ENCODE measurements at places on chromosomes 5 and 9.

DNA sequence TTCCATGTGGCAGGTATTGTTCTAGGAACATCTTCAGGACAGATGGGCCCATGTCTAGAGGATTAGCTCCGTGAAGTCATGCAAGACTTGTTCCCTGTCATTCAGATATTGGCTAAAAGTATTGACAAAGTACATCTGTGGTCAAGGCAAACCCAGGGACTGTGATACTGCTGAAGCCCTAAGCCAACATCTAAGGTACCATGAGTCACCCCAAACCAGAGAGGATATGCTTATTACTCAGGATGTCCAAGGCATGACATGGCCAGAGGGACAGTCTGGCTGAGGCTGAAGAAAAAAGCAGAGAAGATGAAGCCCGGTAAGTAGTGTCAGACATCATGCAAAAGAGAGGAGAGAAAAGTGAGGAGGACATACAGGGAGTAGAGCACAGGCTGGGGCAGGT, 31.0 kb downstream of the HMHB1 start:
- DNase-seq: no peak

- no peak for DNase-seq
These were observed 141.2 kb upstream of the TBC1D2 start for GRCh38 chr9:98396656-98397055.

- no peak for DNase-seq
These were observed 29.3 kb downstream of the CYFIP2 start for GRCh38 chr5:157295247-157295646.

DNA sequence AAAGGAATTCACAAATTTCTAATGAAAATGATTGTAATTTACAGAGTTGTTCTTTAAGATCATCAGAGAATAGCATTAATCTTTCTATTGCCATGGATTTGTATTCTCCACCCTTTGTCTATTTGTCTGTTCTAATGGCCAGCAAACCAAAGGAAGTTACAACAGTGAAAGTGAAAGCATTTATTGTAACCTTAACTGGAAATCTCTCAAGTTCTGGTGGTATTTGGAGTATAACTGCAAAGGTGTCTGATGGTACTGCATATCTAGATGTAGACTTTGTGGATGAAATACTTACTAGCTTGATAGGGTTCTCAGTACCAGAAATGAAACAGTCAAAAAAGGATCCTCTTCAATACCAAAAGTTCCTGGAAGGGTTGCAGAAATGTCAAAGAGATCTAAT, 21.7 kb downstream of the RMI1 start:
- DNase-seq: no peak

DNA sequence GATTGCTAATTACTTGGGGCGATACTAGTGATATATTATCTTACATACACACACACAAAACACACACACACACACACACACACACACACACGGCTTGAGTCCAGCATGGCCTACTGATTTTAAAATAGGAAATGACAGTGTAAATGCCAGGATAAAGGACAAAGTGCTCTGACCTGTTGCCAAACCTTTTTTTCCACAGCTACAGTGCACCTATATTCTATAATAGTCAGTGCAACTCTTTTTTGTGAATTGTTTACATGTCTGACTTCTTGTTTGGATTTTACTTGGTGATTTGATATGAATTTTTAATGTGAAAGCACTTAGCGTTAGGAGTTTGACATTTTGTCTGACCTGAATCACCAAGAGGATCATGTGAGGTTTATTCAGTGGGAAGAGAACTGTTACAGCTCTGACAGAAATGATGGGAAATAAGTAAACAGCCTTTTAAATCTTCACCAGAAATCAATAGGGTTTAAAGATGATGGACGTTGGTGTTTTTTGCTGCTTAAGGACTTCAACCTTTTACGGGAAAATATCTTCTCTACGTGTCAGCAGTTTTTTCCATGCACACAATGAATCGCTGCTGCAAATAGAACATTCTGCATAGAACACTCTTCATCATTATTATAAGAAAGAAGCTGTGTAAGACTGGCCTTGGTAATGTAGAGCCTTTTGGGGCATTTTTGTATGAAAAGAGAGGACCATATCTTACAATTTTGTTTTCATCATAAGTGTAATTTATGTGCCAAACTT, 218.5 kb downstream of the RANBP17 start:
- DNase-seq: no peak
